ENCODE measurements at places on chromosomes 3 and 15.

- no peak for DNase-seq
Measured at GRCh38 chr15:52262364-52262763, 33.2 kb downstream of the MYO5C start.

DNA sequence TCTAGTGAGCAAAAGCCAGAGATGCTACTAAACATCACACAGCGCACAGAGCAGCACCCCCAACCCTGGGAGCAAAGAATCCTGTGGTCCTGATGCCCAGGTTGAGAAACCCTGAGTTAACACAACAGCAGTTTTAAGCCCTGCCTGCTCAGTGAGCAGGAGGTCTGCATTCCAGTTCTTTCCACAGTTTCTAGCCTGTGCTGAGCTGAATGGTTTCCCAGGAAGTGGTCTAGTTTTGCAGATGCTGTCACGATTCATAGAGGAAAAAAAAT lies 171.1 kb upstream of the PROK2 start:
- no peak for DNase-seq

- DNase-seq = no peak
Measured at GRCh38 chr15:33960549-33960935, 7.8 kb upstream of the CHRM5 start.

DNA sequence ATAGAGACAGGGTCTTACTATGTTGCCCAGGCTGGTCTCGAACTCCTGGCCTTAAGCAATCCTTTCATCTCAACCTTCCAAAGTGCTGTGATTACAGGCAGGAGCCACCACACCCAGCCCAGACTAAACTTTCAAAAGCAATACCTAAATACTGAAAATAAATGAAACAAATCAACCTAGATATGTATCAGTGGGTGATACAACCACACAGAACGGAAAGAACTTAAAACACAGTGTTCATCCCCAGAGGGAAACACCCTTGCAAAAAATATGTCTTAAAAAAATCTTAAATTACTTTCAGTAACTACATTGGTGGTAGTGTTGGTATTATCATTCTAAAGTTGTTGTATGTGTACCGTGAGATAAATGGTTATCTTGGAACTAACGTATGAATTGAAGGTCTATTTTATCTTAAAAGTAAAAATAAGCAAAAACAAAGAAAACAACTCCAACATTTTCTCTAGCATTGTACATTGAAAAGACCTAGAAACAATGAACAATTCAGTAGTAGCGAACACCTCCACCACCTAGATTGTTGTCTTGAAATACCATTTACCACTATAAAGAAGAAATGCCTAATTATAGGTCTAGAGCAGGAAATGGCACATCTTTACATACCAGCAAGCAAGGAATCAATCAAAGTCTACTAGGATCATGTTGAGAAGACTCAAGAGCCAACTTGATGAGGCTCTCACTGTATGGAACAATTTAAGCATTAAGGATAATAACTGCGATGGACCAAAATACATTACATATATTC lies 24.7 kb downstream of the SLTM start:
- DNase-seq = no peak

GRCh38 chr3:141610939-141611338 lies 124.1 kb downstream of the RASA2 start:
- no peak for DNase-seq

GRCh38 chr15:98960555-98961050 lies 47.0 kb downstream of the PGPEP1L start:
- DNase-seq = no peak

- no peak for DNase-seq
Measured at GRCh38 chr3:129653019-129653418, 46.5 kb upstream of the PLXND1 start.

DNA sequence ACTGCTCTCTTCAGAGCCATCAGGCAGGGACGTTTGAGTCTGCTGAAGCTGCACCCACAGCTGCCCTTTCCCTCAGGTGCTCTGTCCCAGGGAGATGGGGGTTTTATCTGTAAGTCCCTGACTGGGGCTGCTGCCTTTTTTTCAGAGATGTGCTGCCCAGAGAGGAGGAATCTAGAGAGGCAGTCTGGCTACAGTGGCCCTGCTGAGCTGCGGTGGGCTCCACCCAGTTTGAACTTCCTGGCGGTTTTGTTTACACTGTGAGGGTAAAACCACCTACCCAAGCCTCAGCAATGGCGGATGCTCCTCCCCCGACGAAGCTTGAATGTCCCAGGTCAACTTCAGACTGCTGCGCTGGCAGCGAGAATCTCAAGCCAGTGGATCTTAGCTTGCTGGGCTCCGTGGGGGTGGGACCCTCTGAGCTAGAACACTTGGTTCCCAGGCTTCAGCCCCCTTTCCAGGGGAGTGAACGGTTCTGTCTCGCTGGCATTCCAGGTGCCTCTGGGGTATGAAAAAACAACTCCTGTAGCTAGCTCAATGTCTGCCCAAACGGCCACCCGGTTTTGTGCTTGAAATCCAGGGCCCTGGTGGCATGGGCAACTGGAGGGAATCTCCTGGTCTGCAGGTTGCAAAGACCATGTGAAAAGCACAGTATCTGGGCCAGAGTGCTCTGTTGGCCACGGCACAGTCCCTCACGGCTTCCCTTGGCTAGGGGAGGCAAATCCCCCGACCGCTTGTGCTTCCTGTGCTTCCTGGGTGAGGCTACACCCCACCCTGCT lies 21.1 kb upstream of the ST6GAL1 start:
- DNase-seq = peak; percentile 65

GRCh38 chr3:58630076-58630709 lies 36.4 kb downstream of the FAM3D start:
- DNase-seq = peak; percentile 13

GRCh38 chr15:58213587-58214338 lies 75.6 kb downstream of the AQP9 start:
- DNase-seq = no peak

DNA sequence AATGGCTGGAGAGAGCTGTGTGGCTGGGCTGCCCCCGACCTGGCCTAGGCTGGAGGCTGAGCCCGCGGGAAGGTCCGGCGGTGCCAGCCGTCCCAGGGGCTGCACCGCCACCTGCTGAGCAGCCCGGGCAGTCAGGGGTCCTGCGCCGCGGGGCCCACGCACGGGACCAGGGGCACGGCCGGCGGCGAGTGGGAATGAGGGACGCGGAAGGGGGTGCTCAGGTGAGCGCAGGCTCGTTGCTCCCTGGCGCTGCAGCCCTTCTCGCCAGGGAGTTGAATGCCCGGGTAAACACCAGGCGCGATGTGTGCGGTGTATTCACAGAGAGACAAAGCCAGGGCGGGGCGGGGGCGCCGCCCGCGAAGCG lies 666 bp upstream of the SEMA3F start:
- DNase-seq = no peak

DNA sequence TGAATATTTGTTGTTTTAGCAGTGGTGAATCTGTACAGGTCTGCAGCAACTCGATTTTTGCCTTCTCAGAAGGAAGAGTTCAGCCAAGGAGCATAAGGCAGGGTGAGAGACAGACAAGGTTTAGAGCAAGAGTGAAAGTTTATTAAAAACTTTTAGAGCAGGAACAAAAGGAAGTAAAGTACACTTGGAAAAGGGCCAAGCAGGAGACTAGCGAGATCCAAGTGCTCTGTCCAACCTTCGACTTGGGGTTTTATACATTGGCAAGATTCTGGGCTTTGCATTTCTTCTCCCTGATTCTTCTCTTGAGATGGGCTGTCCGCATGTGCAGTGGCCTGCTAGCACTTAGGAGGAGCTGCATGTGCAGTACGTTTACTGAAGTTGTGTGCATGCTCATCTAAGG lies 46.7 kb upstream of the AADACL2 start:
- no peak for DNase-seq

GRCh38 chr15:54640873-54641272 lies 555.9 kb downstream of the RSL24D1 start:
- DNase-seq = no peak

- DNase-seq = no peak
Measured at GRCh38 chr15:48530528-48530927, 115.0 kb downstream of the FBN1 start.

DNA sequence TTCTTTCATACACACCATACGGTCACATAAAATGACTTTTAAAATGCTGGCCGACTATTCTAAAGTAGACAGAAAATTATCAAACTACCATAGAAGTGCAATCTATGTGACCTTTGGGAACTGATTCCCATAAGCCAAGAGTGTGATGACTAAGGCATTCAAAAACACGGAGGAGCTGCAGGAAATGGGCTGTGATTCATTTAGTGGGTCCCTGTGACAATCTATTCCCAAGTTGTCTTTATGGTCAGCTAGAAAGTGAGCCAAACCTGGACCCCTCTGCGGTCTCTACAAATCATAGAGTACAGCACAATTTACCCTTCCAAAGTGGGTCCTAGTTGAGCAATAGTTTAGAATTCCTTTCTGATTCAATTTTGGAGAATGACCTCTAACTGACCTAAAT lies 251.5 kb upstream of the CBLB start:
- no peak for DNase-seq

- DNase-seq = no peak
Measured at GRCh38 chr15:83108266-83109219, 1.1 kb downstream of the TM6SF1 start.

GRCh38 chr15:86624261-86625036 lies 544.8 kb downstream of the AGBL1 start:
- DNase-seq = peak; percentile 86

DNA sequence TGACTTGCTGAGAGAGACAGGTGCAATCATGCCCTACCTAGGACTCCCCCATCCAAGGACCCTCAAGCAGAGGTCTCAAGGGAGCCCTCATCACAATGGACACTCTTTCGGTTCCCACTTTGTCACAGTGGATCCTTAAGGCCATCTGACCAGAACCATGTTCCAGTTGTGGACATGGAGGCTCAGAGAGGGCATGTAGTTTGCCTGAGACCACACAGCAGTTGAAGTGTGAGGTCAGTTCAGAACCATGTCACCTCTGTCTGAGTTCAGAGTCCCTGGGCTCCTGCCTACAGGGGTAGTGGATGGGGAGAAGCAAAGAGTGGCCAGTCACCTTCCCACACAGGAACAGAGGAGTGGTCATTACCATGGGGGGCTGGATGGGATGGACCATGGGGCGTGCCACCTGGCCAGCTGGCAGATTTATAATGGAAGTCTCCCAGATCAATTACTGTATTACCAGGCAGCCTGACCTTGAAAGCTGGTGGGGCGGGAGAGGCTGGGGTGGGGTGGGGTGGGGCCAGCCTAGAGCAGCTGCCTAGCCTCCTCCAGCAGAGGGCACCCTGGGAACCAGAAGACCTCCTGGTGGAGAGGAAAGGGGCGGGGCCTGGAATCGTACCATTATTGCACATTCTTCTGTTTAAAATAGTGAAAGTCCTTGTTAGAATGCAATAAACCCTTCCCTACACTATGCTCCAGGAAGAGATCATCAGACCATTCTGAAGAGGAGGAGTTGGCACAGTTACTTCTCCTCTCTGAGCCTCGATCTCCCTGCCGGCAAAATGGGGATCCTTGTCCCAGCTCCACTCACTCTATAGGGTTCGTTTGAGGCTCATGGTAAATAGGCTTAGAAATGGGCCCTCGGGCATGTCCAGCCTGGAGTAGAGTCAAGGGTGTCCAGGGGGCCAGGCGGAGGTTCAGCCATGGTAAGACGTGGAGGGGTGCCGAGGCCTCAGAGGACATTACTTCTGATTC lies 26.9 kb upstream of the LINGO1 start:
- DNase-seq = peak; percentile 30
